ENCODE measurements at places on chromosomes 2 and 18.

DNA sequence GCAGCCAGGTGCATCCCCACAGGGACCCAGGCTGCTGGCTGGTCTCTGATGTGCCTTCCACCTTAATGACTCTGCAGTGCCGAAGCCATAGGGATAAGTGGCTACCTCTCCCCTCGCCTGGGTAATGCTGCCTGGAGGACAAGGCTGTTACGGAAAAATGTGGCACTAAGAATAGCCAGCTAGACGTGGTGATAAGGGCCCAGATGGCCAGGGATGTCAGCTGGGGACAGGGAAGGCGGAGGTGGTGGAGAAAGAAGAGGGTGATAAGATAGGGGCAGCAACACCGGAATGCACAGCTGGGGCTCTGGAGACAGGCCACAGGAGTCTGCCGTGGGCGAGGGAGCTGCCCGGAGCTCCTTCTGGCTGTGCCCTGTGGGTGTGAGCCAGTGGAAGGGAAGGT lies 170.6 kb downstream of the FHOD3 start:
- DNase-seq = no peak

- DNase-seq = no peak
Measured at GRCh38 chr2:39141334-39142271, 20.8 kb upstream of the SOS1 start.

GRCh38 chr2:223523551-223524001 lies 78.6 kb downstream of the SCG2 start:
- DNase-seq = no peak

DNA sequence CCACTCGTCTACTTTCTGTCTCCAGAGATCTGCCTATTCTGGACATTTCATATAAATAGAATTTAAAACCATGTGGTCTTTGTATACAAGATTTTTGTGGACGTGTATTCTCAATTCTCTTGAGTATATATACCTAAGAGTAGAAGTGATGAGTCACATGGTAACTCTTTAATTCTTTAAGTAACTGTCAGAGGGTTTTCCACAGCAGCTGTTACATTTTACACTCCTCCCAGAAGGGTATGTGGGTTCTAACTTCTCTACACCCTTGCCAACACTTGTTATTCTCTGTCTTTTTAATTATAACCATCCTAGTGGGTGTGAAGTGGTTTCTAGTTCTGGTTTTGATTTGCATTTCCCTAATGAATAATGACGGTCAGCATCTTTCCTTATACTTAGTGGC lies 70.9 kb downstream of the MAP3K20 start:
- no peak for DNase-seq

DNA sequence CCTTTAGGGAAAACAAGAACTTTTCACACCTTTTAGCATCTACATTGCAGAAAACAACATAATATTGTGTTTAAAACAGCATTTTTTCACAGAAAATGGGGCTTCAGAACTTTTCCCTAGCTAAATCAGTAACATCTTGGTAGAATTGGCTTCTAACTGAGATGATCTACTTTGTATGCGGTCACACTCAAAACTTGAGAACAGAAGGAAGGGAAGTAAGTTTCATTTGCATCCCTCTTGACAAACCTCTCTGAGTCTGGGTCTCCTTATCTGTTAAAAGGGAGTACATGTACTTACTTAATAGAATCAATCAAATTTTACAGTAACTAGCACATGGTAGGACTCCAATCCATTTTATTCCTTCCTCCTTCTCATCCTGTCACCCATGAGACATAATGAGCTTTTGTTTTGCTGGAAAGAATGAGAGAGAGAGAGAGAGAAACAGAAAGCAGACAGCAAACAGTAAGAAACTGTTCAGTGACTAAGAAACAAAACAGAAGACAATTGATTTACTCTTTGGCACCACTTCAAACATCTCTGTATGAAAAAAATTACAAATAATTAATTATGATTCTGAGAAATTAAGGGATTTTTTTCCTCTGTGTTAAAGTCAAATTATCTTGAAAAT lies 387.3 kb downstream of the SATB2 start:
- DNase-seq = no peak

DNA sequence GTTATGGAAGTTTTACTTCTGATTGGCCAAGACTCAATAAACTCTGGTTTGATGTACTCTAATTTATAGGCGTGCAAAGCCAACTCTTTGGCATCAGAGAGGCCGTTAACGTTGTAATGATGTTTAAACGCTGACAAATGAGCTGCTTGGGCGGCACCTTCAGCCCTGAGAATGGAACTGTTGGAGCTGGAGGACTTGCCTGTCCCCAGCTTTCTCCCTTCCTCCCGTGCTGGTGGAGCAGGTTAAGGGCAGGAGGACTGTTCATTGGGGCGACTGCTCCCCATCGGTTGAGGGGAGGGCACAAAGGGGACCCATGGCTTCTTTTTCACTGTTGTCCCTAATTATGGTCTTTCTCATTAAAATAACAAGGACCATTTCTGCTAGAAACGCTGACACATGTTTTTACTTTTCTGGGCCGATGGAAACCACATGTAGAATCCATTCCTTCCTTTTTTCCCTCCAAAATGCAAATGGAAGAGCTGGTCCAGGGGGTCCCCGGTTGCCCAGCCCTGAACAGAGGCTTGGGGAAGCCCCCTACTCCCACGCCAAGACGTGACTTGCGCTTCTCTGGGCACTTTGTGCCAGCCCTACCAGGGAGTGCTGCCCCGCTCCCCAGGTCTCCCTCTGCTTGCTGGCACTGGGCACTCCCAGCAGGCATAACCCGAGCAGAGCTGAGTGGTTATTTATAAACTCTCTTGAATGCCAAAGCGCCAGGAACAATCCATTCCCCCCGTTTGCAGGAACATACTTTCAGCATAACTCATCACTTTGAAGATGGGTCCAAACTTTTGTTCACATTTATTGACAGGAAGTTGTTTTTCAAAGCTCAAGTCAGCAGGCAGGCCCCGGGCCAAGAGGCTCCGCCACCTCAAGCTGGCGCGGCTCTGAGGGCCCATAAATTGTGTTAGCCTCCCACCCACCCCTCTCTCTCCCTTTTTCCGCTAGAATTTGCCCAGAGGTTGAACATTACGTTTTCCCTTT lies 170.1 kb downstream of the ASB1 start:
- DNase-seq = no peak

DNA sequence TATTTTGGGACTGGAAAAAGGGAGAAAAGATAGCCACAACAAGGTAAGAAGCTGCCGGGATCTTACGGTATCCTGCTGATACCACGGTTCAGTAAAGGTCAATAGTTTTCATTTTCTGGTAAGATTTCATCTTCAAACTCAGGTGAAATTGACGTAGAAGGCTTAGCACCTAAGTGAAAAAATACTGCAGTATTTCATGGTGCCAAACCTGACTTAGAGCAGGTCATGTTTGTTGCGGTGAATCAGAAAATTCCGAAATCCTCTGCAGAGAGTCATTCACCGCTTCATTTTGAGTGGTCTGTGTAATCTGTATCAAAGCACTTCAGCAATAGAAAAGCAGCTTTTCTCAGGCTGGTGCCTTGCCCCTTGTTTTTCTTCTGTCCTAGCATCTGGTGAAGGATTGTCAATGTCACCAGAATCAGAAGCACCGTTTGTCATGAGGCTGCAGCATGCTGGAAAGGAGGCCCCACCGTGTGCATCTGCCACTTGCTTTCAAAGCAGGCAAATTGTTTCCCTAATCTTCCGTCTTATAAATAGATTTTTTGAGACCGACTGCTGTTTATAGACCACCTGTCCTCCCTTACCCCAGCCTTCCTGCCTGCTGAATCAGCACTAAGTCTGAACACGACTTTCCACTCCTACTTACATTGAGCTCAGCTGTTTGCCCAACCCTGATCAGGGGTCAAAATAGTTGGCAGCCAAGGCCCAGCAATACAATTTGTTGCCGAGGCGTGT lies 156.3 kb downstream of the EML6 start:
- no peak for DNase-seq
